ENCODE measurements at places on chromosomes 6 and 20.
A peak's percentile ranks its signal among the peaks of the same experiment; 100 is the strongest.

GRCh38 chr6:126937426-126937825, 181.0 kb upstream of the RSPO3 start:
- DNase-seq: no peak

GRCh38 chr20:58651946-58652605, 993 bp downstream of the STX16 start:
- peak; percentile 72 for DNase-seq

DNA sequence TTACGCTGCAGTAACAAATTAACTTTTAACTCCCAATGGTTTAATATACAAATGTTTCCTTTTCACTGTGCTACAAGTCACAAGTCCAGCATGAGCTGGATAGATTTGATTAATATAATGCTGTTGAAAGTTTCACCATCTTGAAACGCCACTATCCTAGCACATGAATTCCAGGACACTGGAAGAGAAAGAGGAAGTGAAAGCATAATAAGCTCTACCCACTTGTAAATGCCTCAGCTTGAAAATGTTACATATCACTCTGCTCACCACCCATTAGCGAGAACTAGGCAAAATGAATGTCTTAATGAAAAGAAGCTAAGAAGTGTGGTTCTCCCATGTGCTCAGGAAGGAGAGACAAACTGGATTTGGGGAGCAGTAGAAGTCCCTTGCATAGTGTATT, 46.9 kb downstream of the PCSK2 start:
- no peak for DNase-seq

GRCh38 chr20:62452475-62453095, 23.2 kb downstream of the GATA5 start:
- DNase-seq: no peak

GRCh38 chr6:40346246-40346645, 240.9 kb downstream of the LRFN2 start:
- DNase-seq: no peak

DNA sequence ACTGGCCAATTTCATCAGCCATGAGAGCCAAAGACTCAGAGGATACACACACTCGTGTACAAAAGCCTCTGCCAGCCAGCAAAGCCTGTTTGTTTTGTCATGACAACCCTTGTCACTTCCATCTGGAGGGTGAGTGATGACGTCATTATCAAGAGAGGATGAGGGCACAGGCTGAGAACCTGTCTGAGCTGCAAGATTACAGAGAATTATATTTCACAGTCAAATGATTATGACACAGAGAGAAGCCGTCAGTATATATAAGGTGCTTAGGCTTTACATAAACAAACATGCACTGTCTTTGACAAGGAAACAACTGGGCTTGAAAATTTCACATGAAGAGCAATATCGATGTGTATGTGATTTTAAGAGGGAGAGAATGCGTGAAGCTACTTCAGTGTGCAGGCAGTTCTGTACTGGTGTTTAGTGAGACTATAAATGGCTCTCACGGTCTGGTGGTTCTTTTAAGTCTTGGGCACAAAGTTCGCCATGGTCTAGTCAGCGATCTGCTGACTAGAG, 36.5 kb upstream of the BCLAF1 start:
- no peak for DNase-seq

DNA sequence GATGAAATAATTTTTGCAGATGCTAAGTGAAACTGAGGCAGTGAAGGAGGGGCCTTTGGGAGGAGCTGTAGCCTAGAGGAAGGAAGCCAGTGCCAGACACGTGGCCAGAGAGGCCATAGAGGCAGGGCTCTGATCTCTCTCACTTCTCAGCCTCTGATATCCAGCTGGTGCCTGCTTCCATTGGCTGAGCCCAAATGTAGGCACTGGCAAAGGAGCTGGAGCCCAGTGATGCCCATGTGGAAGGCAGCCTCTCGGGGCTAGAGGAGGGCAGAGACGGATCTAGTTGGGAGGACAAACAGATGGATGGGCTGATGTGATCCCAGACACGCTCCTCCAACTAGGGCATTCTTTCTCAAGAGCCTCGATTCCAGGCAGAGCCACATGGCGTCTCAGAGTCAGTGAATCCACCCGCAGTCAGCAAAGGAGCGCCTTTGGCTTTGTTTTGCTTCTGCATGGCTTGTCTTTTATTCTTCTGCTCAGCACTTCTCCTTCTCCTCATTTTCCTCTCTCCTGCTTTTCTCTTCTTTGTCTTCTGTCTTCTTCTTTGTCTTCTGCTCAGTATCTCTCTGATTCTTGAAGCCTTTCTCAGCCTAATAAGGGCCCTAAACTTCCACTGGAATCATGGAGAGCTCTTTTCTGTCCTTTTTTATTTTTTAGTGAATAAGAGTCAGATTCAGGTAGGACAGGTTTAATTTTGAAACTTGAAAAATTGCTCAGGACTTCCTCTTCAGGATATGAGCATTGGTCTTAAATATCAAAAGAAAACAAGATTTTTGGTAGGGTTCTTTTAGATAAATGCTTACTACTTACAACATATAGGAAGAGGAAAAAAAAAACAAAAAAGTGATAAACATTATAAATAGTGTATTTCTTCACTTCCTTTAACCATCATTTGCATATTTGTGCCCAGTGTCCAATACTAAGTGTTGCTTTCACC, 41.8 kb downstream of the CYP24A1 start:
- DNase-seq: no peak

DNA sequence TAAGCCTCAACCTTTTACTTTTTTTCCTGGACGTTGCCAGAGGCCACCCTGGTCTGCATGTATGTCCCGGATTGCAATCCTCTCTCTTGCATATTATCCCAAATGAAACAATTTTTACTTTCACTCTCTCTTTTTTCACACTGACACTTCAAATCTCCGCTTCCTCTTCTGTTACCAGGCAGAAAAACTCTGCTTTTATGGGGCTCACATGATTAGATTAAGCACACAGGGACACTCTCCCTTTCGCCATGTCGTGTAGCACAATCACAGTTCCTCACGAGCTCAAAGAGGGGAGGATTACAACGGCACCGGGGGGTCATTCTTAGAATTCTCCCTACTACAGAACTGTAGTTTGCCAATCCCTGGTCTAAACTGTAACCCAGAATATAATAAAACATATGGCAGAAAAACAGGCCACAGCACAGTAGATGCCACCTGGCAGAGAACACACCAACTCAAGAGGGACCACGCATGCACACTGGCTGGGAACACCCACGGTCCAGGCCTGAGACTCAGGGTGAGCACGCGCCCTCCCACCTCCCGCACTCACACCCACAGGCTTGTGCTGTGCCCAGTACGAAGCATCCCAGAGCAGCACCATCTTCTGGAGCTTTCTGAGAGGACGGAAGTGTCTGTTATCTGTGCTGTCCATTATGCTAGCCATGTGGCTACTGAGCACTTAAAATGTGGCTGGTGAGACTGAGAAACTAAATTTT, 288.7 kb downstream of the KIF16B start:
- no peak for DNase-seq

DNA sequence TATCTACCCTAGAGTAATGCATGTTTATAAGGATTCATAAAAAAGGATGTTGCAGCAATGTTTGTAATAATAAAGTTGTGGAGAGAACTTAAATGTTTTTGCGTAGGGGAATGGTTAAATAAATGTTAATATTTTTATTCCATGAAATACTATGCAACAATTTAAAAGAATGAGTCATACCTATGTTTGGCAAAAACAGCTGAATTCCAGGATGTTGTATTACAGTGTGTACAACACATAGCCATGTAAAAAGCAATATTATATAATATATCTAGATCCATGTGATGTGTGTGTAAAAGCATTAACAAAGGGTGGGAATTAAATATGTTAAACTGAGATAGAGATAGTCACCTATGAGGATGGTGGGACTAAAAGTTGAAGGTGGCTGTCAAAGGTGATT, 21.1 kb upstream of the PKIB start:
- DNase-seq: no peak

- no peak for DNase-seq
Observed at GRCh38 chr6:147467886-147468285, 40.6 kb upstream of the SAMD5 start.

- no peak for DNase-seq
Observed at GRCh38 chr6:131231891-131232290, 96.6 kb downstream of the AKAP7 start.

DNA sequence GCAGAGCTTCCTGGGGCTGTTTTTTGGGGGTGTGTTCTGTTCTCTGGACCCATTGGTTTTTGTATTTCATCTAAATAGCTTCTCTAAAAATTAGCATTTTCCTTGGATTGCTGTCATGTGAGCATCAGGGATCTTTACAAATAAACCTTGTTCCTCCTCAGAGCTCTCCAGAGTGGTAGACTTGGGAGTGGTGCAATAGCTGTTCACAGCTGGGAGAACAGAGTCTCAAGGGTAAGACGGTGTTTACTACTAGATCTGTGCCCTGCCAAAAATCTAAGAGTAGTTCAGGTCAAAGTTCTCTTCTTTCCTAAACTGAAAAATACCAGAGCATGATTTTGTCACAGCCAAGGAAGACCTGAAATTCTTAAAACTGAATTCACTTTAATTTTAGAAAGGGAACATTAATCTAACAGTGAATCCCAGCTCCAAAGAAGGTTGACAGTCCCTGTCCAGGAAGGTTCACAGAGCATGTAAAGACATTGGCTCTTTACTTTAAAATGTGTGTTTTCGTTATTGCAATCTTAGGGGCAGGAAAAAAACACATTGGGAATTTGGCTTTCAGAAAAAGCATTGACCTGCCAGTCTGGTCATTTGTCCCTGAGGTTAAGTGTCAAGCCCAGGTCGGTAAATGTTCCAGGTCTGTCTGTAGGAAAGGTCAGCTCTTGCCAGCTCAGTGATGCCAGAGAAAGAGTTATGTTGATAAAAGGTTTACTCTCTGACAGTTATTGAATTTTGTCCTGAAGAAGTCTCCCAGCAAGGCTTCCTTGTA, 43.3 kb downstream of the VAPB start:
- DNase-seq: no peak

DNA sequence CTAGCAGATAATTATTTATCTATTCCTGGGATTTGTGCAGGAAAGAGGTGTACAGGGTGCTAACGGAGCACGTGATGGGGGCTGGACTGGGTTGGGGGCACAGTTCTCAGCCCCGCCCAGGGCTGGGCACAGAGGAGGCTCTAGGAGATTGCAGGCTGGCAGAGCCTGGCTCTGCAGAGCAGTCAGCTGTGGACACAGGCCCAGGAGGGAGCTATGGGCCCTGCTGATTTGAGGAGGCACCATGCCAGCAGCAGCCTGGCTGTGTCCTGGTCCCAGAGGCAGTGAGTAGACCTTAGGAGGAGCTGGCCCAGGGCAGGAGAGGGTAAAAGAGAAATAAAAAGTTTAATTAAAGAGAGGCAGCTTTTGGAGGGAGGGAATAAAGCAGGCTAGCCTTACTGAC, 19.3 kb downstream of the MAFB start:
- DNase-seq: no peak

DNA sequence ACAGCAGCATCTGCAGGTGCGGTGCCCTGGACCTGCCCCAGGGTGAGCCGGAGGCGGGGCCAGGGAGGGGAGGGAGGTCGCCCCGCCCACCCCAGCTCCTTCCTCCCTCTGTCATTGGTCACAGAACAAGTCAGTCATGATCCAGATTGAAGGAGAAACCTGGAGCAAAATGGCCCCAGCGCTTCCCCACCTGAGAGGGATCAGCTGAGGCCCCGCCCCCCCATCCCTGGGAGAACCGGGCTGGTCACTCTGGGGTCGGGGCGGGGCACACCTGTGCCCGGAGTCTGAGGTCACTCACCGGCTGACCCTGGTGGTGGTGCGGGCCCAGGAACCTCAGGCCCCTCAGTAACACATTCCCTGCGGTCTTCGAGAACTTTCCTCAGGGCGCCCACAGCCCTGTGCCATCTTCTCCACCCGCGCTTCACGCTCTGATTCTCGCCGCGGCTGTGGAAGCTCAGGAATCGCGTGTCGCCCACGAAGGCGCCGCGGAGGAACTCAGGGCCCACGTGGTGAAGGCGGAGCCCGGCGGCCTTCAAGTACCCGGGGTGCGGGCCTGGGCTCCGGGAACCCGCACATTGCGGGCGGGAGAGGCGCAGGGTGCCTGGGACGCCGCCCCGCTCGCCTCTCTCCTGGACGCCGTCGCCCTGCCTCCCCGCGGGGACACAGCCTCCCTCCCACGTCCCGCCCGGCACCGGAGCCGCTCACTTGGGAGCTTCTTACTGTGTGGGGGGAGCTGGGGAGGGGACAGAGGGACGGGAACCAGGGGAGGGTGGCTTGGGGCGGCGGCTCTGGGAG, 36.4 kb upstream of the HLA-C start:
- no peak for DNase-seq

- DNase-seq: no peak
Observed at GRCh38 chr20:58361481-58362205, 27.4 kb upstream of the VAPB start.

- DNase-seq: no peak
Observed at GRCh38 chr20:56392881-56393482, 537 bp downstream of the CSTF1 start.

- DNase-seq: peak; percentile 29
Observed at GRCh38 chr6:49531774-49532569, 18.5 kb upstream of the C6orf141 start.

GRCh38 chr6:13666194-13667105, 45.2 kb downstream of the RANBP9 start:
- no peak for DNase-seq

DNA sequence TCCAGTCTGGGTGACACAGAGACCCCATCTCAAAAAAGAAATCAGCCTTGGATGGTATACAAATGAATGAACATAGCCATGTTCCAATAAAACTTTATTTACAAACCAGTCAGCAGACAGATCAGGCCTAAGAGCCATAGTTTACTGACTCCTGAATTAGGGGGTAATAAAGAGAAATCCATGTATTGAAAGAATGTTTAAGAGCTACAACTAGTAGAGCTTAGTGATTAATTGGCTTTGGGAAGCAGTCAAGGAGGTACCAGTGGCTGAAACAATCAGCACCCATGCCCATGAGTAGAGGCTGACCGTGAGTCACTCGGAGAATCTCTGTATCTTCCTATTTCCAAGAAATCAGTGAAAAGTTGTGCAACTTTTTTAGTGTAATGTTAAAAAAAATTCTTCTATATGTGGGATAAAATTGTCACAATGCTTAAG, 223.6 kb upstream of the RREB1 start:
- no peak for DNase-seq

GRCh38 chr6:4270776-4271175, 135.4 kb upstream of the ECI2 start:
- no peak for DNase-seq

DNA sequence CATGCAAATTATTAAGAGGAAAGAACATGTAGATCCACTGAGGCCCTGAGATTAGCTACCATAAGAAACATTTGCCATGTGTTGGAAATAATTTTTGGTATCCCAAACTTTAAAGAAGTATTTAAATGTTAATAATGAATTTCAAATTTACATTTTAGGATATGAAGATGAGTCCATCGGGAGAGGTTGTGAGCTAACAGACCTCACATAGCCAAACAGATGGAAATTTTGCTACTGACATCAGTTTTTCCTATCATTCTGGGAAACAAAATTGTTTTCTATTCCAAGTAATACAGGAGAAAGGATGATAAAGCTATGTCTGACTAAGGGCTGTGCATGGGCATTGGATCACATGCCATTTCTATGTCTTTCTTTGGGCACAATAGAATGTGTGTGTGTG, 809.6 kb downstream of the TENT5A start:
- DNase-seq: no peak

GRCh38 chr6:34130862-34131261, 15.0 kb downstream of the GRM4 start:
- no peak for DNase-seq

GRCh38 chr6:45462190-45463134, 84.7 kb upstream of the SUPT3H start:
- DNase-seq: no peak

Measured in thymus (tissue), 14 donors.